ENCODE measurements at places on chromosomes 3 and 15.

DNA sequence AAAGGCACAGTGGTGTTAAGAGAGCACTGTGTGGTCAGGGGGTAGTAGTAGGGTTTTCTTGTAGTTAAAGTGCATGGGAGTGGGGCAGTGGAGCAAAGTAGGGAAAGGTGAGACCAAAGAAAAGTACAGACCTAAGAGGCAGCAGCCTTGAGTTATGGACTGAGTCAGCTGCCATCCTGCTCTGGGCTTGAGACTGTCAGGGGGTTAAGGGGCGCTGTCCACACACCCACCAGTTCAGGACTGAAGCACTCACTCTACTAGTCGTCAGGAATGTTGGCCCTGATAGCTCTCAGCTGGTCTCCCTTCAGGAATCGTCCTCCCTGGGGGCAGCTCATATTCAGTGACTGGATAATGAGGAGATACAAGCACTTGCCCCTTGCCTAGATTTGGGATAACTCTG lies 7.9 kb downstream of the CCR4 start:
- peak; percentile 8 for ATAC-seq

DNA sequence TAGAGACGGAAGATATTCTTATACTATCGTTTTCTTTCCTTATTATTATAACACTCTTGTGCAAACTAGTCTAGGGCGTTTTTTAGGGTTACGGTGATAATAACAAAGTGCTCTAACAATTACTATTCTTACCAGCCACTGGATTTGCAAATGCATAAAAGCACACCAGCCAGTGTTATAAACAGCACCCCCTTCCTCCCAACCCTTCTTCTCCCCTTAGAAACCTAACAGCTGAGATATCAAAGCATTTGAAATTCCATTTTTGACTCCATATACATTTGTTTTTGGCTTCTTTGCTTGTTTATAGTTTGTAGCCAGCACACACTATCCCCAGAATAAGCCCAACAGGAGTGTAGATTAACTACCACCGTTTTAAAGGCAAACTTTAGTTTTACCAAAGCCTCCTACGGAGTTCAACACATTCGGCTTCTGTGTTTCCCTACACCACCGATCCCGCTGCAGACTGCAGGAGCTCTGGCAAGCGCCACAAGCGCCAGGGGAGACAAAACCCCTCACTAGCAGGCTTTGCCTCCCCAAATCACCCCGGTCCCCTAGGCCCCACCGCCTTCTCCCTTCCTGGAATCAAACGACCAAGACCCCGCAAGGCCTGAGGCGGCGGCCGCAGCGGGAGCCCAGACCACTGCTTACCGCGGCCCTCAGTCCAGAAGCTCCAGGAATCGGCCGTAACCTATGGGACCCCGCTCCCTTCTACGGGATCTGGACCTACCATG lies 461 bp downstream of the COPB2 start:
- peak; percentile 27 for ATAC-seq

GRCh38 chr3:193134856-193135255 lies 106.2 kb upstream of the PLAAT1 start:
- no peak for ATAC-seq

- ATAC-seq = peak; percentile 49
Measured at GRCh38 chr3:47083786-47084185, 80.1 kb downstream of the SETD2 start.

DNA sequence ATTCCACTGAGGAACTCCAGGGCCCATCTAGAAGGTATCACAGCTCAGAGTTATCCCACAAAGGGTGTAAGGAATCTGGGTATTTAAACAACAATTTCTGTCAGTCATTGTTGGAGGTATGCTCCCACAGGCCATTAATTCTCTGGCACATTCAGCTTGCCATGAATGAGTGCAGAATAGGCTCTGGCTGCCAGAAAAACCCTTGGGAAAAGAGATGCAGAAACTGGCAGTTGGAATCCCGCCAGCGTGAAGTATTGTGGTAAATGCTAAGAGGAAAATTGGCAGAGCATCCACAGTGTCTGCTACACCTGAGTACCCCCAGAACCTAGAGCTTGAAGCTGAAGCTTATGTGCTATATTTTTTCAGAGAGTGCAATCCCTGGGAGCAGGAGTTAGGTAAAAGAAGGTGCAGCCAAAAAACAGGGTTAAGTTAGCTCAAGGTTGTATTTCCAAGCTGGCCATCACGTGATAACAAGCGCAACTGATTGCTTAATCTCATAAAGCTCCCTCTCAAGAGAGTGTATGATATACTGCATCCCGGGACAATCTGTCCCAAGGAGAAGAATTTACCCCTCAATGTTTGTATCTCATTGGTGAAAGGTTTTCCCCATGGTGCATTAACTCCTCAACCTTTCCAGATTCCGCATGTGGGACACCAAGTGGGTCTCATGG lies 94.2 kb upstream of the ACP3 start:
- ATAC-seq = no peak

DNA sequence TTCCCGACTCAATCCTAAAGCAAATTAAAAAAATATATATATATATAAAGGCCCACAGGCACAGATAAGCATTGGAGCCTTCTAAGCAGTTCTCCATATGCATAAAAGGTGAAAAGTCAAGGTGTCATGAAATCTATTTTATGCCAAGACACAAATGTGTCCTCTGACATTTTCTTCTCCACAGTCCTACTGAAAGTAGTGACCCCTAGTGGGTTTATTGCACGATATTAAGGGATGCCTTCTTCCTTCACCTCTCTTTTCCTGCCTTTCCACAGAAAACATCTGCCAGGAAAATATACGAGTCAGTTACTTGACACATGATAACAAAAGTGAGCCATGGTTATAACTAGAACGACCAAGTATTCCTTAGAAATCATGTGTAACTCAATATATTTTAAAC lies 303.2 kb downstream of the TIGIT start:
- ATAC-seq = no peak

DNA sequence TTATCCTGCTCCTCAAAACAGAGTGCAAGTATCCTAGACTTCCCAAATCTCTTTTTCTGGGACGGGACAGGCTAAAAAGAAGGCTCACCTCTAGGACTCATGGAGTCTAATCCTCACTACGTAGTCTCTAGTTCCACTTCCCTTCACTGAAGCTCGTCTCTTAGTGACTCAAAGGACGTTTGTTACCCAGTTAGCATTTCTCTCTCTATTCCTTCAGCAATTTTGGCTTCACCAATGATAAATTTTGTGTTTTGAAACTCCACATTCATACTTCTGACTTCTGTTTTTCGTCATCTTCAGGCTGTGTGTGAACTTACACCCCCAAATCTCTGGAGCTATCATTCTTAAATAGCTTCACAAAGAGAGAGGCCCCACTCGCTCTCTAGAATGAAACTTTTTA lies 627.1 kb downstream of the NAALADL2 start:
- no peak for ATAC-seq

DNA sequence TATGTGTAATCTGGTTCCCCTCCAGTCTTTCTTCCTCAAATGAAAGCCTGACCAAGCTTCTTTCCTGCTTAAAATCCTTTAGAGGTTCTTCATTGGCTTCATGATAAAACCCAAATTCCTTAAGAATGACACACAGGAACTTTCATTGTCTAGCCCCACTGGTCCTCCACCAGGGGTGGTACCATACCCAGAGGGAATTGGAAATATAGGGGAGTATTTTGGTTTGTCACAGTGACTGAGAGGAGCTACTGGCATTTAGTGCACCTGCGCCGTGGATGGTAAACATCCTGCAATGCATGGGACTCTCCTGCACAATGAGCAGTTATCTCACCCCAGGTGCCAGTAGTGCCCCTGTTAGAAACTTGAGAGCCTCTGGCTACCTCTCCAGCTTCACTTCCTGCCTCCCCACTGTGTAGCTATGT lies 10.8 kb downstream of the ZWILCH start:
- no peak for ATAC-seq

DNA sequence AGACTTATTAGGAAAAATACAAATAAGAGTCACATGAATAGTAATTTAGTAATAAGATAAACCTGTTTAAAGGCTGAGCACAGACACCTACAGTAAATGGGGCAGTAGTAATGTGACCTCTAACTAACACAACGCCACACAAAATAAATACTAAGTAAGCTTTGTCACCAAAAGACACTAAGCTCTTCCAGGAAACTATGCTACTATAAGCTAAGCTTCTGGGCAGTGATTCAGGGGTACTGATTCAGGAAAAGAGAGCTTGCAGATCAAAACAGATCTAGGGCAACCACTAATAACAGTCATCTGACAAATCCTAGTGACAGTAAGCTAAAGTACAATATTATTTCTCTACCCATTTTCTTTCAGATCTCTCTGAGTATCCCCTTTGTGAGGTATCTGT lies 68.8 kb downstream of the PLOD2 start:
- ATAC-seq = no peak

DNA sequence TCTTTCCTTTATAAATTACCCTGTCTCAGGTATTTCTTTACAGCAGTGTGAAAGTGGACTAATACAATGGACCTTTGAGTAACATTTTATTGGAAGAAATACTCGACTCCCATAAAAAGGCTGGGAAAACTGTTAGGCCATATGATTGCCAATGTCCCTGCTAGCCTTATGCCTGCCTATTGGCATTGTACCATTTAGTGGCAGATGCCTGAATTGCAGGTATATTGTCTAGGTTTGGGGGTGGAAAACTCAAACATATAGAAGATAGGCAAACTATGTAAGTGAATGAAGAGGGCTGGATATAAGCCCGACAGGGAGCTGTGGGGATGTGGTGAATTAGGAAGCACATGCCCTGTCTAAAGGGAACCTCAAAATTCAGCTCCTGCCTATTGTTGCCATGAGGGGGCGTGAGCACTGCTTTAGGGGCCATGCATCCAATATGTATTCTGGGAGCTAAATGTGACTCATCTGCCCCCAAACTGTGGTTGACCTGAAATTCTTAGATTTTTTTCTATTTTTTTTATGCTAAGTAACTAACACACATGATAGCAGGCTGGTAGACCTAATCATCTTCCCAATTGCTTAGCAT lies 65.2 kb upstream of the TRA2B start:
- ATAC-seq = no peak

GRCh38 chr3:126766653-126767052 lies 62.6 kb downstream of the CHCHD6 start:
- ATAC-seq = no peak

GRCh38 chr15:100628746-100629145 lies 26.4 kb downstream of the ASB7 start:
- no peak for ATAC-seq

GRCh38 chr3:126264952-126265351 lies 84.6 kb upstream of the ALDH1L1 start:
- no peak for ATAC-seq

- no peak for ATAC-seq
Measured at GRCh38 chr3:46709157-46709654, 8.0 kb downstream of the TMIE start.

GRCh38 chr3:55868347-55868746 lies 381.2 kb upstream of the WNT5A start:
- ATAC-seq = no peak

DNA sequence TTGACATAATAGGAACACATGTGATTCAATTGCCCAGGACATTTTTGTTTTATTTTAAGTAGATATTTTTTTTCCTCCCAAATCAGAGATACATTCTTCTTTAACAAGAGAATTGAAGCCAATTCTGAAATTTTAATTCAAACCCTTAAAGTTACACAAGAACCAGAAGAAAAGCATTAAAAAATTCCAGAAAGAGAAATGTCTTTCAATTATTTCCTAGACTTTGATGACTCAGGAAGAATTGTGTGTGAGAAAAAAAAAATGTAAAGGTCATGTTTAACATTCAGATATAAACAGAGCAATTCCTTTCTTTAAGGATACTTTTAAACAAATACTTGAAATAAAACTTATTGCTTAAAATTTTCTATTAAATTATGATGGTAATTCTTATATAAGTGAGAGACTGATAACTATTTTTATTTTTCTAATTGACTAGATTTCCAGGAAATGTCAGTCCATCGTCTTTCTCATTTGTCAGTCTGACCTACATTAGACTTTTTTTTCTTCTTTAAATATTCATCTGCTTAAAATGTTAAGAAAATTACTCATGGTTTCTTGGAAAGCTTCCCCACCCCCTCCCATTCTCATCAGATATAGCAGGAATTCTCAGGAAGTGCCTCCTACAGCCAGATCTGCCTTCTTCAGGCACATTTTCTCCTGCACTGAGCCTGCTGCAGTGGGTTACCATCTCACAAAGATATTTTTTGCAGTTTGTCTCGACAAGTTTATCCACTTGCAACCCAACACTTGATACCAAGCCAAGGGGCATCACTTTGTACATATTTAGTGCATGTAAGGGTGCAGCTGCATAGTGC lies 261.8 kb upstream of the CBLB start:
- ATAC-seq = peak; percentile 17

GRCh38 chr3:89184151-89184995 lies 77.0 kb downstream of the EPHA3 start:
- ATAC-seq = no peak

All from activated CD4-positive, CD25-positive, alpha-beta regulatory T cell treated with anti-CD3 and anti-CD28 coated beads, Interleukin-2, amount 50 U/mL, for 24 hours (primary cell).